ENCODE measurements at places on chromosomes 3 and 15.

DNA sequence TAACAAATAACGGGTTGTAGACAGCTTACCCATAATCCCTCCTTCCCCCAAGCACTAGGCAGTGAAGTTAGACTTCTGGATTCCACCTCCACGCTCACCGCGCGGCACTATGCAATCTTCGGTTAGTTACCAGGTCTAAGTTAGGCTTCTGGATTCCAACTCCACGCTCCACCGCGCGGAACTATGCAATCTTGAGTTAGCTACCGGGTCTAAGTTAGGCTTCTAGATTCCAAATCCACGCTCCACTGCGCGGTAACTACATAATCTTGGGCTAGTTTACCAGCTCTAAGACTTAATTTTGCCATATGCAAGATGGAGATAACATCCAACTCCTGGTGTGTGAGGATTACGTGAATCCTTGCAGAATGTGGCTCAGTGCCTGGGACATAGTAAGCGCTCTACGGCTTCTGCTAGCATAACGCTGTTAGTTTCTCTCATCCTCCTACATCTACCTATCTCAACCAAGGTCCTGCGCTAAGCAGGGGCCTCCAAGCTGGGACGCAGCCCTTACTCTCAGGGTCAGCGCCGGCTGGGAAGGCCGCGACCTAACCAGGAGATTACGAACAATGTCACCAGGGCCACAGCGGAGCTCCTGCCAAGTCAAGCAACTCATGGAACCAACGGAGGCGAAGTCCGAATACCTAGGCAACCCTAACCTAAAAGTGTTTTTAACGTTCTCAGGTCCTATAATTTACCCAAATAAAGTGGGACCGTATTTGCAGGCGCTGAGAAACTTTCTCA, 497 bp upstream of the RPLP1 start:
- DNase-seq = no peak

- DNase-seq = no peak
Observed at GRCh38 chr3:103406320-103406850, 971.6 kb downstream of the ZPLD1 start.

- DNase-seq = no peak
Observed at GRCh38 chr3:37163262-37164015, 10.9 kb downstream of the LRRFIP2 start.

DNA sequence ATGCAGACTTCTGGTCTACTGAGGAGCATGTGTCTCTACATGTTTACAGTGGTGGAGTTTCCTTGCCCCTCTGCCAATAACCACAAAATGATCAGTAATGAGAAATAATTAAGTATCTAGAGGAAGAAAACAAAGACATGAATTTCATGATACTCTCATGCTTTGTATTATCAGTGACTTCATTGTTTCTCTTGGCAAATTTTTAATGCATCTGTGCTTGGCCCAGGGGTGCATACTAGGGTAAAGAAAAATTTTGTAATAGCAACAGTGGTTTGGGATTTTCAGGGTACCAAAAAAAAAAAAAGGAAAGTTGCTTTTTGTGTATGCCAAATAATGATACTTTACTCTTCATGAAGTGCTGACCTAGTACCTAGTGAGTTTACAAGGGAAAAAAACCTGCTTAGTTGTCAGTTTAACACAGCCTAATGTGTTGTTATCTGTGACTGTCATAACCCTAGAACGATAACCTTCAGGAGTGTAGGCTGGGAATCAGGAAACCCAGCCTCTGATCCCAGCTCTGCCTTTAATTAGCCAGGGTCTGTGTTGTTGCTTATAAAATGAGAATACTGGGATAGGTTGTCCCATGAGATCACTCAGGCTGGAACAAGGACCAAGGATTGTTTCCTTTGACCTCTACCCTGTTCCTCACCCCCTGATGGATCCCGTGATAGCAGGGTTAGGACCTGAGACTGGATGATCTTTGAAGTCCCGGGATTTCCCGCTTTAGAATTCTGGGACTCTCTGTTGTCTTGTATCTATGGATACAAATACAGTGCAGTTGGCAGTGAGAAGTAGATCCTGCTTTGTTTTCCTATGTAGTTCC, 117.5 kb downstream of the CMSS1 start:
- DNase-seq = no peak

- no peak for DNase-seq
Observed at GRCh38 chr3:23270423-23270822, 67.3 kb downstream of the UBE2E2 start.

- no peak for DNase-seq
Observed at GRCh38 chr3:127860211-127860696, 37.9 kb upstream of the MGLL start.

DNA sequence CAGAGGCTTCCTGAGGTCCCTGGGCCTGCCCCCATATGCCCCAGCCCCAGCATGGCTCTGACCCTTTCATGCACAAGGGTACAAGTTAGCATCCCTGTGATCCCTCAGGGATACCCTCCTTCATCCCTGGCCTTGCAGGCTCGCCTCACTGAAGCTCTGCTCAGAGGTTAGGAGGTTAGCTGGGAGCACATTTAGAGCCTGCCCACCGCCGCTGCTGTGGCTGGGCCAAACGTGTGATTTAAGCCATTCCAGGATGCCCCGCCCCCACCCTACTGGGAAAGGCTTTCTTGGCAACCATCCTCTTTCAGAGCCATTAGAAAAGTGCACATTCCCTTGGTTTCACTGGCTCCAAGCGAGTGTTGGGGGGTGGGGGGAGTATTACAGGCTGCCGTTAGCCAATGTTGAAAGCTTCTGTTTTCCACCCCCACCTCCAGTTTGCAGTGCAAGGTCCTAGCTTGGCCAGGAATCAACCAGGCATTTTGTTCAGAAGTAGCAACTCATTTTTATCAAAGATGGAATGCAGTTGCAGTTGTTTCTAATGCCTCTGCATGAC, 6.3 kb upstream of the HES1 start:
- DNase-seq = no peak

DNA sequence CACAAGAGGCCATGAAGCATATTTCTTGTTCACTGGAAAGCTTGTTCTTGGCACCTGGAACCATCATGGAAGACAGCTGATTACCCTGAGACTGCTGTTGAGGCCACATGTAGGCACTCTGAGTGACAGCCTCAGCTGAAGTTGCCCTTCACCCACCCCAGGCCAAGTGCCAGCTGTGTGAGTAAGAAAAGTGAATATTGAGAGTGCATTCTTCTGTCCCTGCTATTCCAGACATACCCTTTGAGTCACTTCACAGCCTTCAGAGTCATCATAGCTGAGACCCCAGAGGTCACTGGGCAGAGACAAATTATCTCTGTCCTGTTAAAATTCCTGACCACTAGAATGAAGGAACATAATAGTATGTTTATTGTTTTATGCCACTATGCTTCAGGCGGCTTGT, 79.6 kb downstream of the NFKBIZ start:
- no peak for DNase-seq

GRCh38 chr3:138360869-138361525, 12.6 kb downstream of the MRAS start:
- no peak for DNase-seq

GRCh38 chr3:31159331-31160039, 265.0 kb upstream of the GADL1 start:
- DNase-seq = no peak

- DNase-seq = no peak
Observed at GRCh38 chr3:117515309-117515708, 805.7 kb downstream of the TUSC7 start.

- DNase-seq = no peak
Observed at GRCh38 chr3:90018779-90019178, 911.4 kb downstream of the EPHA3 start.

DNA sequence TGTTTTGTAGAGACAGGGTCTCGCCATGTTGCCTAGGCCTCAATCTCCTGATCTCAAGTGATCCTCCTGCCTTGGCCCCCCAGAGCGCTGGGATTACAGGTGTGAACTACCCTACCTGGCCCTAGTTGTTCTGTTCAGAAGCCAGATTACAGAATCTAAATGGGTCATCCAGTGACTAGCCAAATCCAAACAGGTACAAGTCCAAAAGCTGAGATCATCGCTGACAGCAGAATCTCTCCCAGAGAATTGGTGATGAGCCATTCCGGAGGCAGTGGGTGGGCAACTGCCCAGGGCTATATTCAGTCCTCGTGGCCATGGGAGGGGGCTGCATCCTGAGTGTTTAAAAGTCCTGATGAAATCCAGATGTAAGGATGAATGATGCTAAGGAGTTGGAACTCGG, 47.5 kb upstream of the SEMA4B start:
- no peak for DNase-seq

DNA sequence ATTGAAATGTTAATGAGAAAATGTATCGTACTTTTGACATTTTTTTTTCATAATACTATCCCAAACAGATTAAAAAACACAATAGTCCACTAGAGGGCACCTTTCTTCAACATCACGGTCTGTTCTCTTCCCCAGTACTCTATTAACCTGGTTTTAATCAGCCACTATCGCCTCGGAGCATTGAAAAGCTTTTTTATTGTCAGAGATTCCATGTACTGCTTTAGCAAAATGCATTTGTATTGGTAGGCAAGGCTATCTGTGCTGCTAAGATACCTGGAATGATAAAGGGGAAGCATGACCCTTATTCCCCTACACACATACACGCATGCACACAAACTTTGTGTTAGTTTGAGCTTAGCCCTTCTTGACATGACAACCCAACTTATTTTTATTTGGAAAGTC, 160.1 kb upstream of the IL12A start:
- no peak for DNase-seq

DNA sequence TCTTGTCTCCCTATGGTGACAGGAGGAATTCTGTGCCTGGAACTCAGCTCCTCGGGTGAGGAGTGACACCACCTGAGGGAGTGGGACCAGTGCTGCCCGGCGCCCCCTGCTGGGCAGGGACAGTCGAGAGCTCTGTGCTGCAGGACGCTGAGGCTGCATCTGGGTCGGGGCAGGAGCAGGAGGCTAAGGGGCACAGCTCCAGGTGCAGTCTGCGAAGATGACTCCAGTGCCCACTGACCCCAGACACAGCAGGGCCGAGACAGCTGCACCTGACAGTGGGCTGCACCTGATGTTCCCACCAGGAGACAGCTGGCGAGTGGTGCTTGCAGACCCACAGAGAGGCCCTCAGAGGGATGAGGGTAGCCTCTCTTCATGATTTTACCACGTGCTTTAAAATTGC, 152.9 kb downstream of the ATP10A start:
- DNase-seq = no peak

DNA sequence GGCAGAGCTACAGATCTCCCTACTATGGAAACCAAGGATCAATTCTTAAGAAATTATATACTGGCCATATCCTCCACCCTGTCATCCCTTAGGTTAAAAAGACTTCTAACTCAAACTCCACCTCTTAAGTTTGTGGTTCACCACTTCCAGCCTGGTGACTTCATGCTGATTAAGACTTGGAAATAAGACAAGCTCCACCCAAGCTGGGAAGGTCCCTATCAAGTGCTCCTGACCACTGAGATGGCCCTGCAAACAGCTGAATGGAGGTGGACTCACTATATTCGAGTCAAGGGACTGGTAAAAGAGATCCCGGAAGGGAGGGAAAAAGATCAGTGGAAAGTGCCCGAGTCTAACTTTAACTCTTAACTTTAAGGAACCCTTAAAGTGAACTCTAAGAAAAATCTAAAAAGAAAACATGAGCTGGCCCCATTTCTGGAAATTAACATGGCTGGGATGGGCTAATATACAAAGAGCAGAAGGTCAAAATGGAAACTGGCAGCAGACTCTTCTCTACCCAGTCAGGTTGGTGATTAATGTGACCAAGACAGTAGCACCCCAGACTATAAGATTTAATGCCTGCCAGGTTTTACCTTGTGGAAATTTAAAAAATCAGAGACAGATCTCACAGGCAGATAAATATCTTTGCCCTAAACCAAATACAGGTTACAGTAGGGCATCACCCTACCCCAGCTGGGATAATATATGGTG, 43.9 kb downstream of the PPCDC start:
- no peak for DNase-seq

GRCh38 chr15:64738226-64739095, 36.9 kb downstream of the RBPMS2 start:
- DNase-seq = no peak

- no peak for DNase-seq
Observed at GRCh38 chr3:60764870-60765269, 486.4 kb downstream of the FHIT start.

DNA sequence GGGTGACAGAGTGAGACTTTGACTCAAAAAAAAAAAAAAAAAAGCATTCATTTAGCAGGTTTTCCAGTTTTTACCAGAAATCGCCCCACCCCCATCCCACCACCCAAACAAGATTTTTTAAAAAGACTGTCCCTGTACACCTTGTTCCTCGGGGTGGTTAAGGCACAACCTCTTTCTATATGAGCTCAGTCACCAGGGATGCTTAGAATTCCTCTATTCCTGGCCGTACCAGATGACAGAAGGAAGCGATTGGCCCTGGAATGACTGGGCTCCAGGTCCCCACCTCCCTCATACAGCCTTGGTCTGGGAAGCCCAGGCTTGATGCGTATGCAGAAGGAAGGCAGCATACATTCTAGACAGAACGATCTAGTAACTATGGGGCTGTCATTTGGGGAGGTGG, 25.6 kb downstream of the IDH2 start:
- DNase-seq = no peak

DNA sequence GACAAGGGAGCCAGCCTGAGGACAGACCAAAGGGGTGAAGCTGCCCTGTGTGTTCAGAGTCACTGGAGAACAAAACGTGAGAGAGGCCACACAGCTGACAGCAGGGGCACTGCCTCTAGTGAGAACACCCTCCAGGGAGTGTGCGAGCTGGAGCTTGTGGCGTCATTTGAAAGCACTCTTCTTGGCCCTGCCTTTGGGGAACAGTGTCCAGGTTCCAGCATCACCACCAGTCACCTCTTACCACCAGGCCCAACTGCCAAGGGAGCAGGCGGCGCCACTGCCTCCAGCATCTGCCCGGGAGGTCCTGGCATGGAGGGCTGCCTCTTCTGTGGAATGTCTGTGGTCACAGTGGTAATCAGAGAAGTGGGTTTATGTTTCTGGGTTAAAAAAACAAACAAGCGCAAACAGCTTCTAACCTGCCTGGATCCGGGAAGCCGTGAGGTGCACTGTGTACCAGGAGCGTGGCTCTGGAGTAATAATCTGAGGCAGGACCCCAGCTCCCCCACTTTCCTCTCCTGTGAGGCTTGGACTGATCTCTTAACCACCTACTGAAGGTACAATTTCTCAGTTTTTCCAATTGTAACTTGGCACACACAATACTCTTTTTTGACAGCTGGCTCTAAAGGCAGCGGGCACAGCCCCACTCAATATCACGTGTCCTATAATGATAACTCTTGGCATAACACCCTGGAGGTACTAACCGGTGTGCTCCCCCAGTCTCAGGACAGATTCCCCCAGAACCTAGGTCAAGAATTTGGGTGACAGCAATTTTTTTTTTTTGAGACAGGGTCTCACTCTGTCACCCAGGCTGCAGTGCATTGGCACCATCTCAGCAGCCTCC, 32.2 kb upstream of the CDCP1 start:
- DNase-seq = no peak

- no peak for DNase-seq
Observed at GRCh38 chr3:184559336-184559735, 2.2 kb upstream of the EPHB3 start.
